B cell (primary cell): ENCODE measurements at places on chromosomes 4 and X. TPM values are rescaled to one million over a fixed set of nuclear protein-coding genes. Genes with fewer than 3 reads are reported as not detected.

DNA sequence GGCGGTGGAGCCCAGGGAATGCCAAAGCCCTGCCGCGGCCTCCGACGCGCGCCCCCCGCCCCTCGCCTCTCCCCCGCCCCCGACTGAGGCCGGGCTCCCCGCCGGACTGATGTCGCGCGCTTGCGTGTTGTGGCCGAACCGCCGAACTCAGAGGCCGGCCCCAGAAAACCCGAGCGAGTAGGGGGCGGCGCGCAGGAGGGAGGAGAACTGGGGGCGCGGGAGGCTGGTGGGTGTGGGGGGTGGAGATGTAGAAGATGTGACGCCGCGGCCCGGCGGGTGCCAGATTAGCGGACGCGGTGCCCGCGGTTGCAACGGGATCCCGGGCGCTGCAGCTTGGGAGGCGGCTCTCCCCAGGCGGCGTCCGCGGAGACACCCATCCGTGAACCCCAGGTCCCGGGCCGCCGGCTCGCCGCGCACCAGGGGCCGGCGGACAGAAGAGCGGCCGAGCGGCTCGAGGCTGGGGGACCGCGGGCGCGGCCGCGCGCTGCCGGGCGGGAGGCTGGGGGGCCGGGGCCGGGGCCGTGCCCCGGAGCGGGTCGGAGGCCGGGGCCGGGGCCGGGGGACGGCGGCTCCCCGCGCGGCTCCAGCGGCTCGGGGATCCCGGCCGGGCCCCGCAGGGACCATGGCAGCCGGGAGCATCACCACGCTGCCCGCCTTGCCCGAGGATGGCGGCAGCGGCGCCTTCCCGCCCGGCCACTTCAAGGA is at the start of gene FGF2:
Gene FGF2, plus strand, starts transcription at position 279 of the 705 bp plus-strand sequence. Its CDS starts 344 bp downstream, at position 623.
- H3K27me3 ChIP-seq, result peaks cover 54% of the 10 kb centered on the region
- no peak within 1 kb of the TSS for H3K27ac ChIP-seq
- no peaks in the 10 kb centered on the region for H3K36me3 ChIP-seq
- DNase-seq, result peak; percentile 38
- H3K4me1 ChIP-seq, result peaks cover 18% of the 10 kb centered on the region

GRCh38 chr4:109359040-109359646 is 56.7 kb upstream of the COL25A1 start:
- H3K27me3 ChIP-seq, result peaks cover 4% of the 10 kb centered on the region
- H3K36me3 ChIP-seq, result no peaks in the 10 kb centered on the region
- H3K4me1 ChIP-seq, result no peaks in the 10 kb centered on the region
- no peak for DNase-seq
- H3K4me3 ChIP-seq, result no peak overlapping the region

ELK1 gene
- polyA plus RNA-seq, result 14.2 and 18.4 TPM in 2 replicates

- H3K27ac ChIP-seq, result no peak overlapping the region
- no peak for DNase-seq
- H3K4me3 ChIP-seq, result no peak overlapping the region
- H3K36me3 ChIP-seq, result no peaks in the 10 kb centered on the region
Observed at GRCh38 chr4:87688316-87688715, 38.2 kb downstream of the DMP1 start.

HELT gene
- polyA plus RNA-seq, result not detected in 2 replicates

SPINK2 gene
- polyA plus RNA-seq, result 1.7 and 4.9 TPM in 2 replicates

GRCh38 chrX:7168371-7168770 is 20.4 kb upstream of the PUDP start:
- H3K4me3 ChIP-seq, result no peak overlapping the region
- H3K27ac ChIP-seq, result no peak overlapping the region
- no peaks in the 10 kb centered on the region for H3K27me3 ChIP-seq
- H3K36me3 ChIP-seq, result no peaks in the 10 kb centered on the region
- DNase-seq, result no peak
- H3K4me1 ChIP-seq, result no peaks in the 10 kb centered on the region

C4orf51 gene
- not detected in 2 replicates for polyA plus RNA-seq

DNA sequence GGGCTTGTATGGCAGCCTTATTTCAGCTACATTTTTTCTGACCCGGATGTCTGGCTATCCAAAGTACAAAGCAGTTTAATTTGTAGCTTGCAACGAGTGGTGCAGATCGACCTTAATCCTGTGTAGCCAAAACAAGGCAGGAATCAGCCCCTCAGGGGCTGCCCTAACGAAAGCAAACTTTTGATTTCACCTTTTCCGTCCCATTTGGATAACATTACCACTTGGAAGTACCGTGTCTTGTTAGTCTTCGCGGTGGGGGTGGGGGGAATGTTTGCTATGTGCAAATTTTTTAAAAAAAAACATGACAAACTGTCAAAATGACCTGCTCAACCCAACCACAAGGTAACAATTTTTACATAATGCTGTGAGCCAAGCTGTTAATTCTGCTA is 766 bp upstream of the DNAJB14 start:
- DNase-seq, result no peak
- H3K4me1 ChIP-seq, result peaks cover 43% of the 10 kb centered on the region
- peak overlapping the region; percentile 72 for H3K4me3 ChIP-seq
- H3K27me3 ChIP-seq, result no peaks in the 10 kb centered on the region
- H3K27ac ChIP-seq, result peak overlapping the region; percentile 93

- H3K4me3 ChIP-seq, result no peak overlapping the region
- H3K27me3 ChIP-seq, result no peaks in the 10 kb centered on the region
- H3K4me1 ChIP-seq, result no peaks in the 10 kb centered on the region
- no peak overlapping the region for H3K27ac ChIP-seq
- no peak for DNase-seq
Observed at GRCh38 chrX:141742666-141743065, 44.1 kb upstream of the SPANXD start.

GAB1 gene
- 4.7 and 6.2 TPM in 2 replicates for polyA plus RNA-seq

- no peak for DNase-seq
- H3K4me3 ChIP-seq, result no peak overlapping the region
- no peak overlapping the region for H3K27ac ChIP-seq
- H3K4me1 ChIP-seq, result no peaks in the 10 kb centered on the region
- H3K36me3 ChIP-seq, result peaks cover 2% of the 10 kb centered on the region
Observed at GRCh38 chr4:3233391-3234071, 15.4 kb upstream of the MSANTD1 start.

DNA sequence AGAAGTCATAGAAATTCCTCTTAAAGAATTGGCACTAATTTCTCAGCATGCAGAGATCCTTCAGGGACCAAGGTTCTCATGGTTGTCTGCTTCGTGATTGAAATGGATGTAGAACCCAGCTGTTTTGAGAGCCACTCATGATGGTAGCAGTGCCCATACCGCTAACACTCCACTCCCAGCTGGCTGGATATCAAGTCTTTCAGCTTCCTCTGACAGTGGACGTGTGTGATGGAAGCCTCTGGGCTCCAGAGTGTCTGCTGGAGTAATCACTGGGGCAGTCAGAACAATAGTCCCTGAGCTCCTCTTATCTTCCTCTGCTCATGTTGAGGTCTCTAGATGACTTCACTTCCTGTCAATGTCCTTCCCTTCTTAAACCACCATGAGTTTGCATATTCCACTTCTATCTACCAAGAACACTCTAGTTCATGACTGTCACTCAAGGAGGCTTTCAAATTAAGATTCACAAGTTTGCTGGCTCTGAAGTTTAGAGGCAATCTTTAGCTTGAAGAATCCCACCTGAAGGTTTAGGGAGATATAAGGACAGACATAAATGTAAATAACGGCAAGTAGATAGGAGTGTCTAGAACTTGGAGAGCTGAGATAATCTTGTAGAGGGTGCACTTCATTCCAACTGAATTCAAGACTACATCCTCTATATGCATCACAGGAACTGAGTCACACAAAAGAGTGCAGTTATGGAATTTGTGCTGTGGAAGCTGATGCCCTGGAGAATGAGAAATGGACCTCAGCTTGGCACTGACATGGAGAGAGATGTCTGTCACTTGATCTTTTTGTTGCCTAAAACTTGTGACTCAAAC is 64.5 kb upstream of the WDR1 start:
- H3K4me3 ChIP-seq, result no peak overlapping the region
- H3K27me3 ChIP-seq, result no peaks in the 10 kb centered on the region
- DNase-seq, result no peak
- H3K4me1 ChIP-seq, result peaks cover 6% of the 10 kb centered on the region
- no peaks in the 10 kb centered on the region for H3K36me3 ChIP-seq
- H3K27ac ChIP-seq, result no peak overlapping the region

PPP2R2C gene
- polyA plus RNA-seq, result not detected in 2 replicates

- H3K27me3 ChIP-seq, result no peaks in the 10 kb centered on the region
- H3K4me3 ChIP-seq, result no peak overlapping the region
- DNase-seq, result no peak
- peaks cover 23% of the 10 kb centered on the region for H3K4me1 ChIP-seq
Observed at GRCh38 chr4:85790582-85790981, 315.6 kb downstream of the ARHGAP24 start.

DNA sequence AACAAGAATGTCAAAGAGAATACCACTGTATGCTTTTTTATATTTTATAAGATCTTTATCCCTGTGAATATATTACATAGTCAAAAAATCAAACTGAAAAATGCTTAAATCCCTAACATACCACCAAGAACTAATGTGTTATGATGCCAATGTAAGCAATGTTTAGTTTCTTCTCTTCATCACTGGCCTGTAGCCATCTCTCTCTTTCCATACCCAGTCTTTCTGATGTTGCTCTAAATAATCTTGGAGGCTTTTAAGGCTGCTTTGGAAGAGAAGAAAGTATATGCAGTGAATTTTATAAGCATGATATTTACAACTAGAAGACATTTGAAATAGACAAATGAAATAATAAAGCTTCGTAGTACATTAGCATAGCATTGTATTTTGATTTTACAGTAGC is 82.9 kb downstream of the NFKB1 start:
- peaks cover 2% of the 10 kb centered on the region for H3K4me1 ChIP-seq
- no peaks in the 10 kb centered on the region for H3K27me3 ChIP-seq

- DNase-seq, result no peak
- H3K4me3 ChIP-seq, result no peak overlapping the region
- H3K36me3 ChIP-seq, result no peaks in the 10 kb centered on the region
- H3K4me1 ChIP-seq, result no peaks in the 10 kb centered on the region
- H3K27me3 ChIP-seq, result no peaks in the 10 kb centered on the region
Observed at GRCh38 chr4:113064244-113064643, 14.8 kb downstream of the ANK2 start.

- H3K36me3 ChIP-seq, result peaks cover 63% of the 10 kb centered on the region
- peaks cover 4% of the 10 kb centered on the region for H3K4me1 ChIP-seq
- no peak overlapping the region for H3K4me3 ChIP-seq
- H3K27me3 ChIP-seq, result no peaks in the 10 kb centered on the region
- no peak overlapping the region for H3K27ac ChIP-seq
Observed at GRCh38 chrX:11770320-11770719, 12.3 kb downstream of the MSL3 start.

SPANXD gene
- polyA plus RNA-seq, result not detected in 2 replicates

DNA sequence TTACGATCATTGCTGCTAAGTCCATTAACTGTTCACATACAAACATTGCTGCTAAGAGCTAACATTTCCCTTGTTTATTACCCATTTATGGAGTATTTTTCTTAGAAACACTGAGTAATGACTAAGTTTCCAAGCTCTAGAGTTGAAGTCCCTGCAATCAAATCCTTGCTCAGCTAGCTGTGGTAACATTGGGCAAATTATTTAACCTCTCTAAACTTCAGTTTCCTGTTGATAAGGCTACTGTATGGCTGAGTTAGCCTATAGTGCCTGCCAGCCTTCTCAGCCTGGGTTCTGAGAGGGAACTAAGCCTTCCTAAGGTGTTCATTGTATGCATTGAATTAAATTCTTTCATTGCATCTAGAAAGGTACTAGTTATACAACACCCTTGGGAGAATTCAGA is 15.2 kb upstream of the SCOC start:
- H3K36me3 ChIP-seq, result no peaks in the 10 kb centered on the region
- no peak overlapping the region for H3K27ac ChIP-seq
- DNase-seq, result no peak
- no peak overlapping the region for H3K4me3 ChIP-seq

- DNase-seq, result no peak
- no peak overlapping the region for H3K4me3 ChIP-seq
- no peak overlapping the region for H3K27ac ChIP-seq
- H3K27me3 ChIP-seq, result no peaks in the 10 kb centered on the region
- H3K36me3 ChIP-seq, result no peaks in the 10 kb centered on the region
Observed at GRCh38 chr4:106614441-106614840, 245.9 kb upstream of the GIMD1 start.

- peak overlapping the region; percentile 53 for H3K4me3 ChIP-seq
- no peaks in the 10 kb centered on the region for H3K36me3 ChIP-seq
- DNase-seq, result no peak
- no peaks in the 10 kb centered on the region for H3K27me3 ChIP-seq
Observed at GRCh38 chr4:118849867-118850487, 14.1 kb upstream of the SEC24D start.

SGMS2 gene
- polyA plus RNA-seq, result 0.04 and 0.12 TPM in 2 replicates

CRMP1 gene
- polyA plus RNA-seq, result 0.13 and 0.30 TPM in 2 replicates

DNA sequence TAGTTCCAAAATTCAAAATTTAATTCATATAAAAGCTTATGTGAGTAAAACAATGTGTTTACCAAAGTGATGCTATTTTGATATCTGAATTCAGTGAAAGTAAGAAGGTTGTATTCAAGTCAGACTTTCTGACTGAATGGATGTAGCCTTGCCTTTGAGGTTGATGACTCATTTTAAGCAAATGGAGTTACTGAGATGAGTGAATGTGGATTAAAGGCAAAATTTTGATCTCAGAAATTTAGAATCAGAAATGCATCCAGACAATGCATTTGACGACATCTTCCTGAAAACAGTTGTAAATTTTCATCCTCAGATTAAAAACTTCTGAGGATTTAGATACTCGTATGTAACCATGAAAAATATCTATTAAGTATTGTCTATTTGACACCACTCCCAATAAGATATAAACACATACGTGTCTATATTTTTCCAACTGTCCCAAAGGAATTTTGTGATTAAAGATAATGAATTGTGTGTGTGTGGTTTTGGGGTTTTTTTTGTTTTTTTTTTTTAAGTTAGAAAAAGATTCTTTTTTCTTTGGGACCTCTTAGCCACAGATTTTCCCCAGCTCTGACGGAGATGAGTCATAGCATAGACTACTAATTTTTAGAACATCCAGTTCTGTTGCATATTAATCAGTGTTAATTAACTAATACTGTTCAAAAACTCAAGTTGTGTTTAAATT is 34.4 kb downstream of the NFKB1 start:
- no peaks in the 10 kb centered on the region for H3K4me1 ChIP-seq
- H3K27me3 ChIP-seq, result no peaks in the 10 kb centered on the region
- no peak overlapping the region for H3K27ac ChIP-seq
- DNase-seq, result no peak
- peaks cover 5% of the 10 kb centered on the region for H3K36me3 ChIP-seq

DNA sequence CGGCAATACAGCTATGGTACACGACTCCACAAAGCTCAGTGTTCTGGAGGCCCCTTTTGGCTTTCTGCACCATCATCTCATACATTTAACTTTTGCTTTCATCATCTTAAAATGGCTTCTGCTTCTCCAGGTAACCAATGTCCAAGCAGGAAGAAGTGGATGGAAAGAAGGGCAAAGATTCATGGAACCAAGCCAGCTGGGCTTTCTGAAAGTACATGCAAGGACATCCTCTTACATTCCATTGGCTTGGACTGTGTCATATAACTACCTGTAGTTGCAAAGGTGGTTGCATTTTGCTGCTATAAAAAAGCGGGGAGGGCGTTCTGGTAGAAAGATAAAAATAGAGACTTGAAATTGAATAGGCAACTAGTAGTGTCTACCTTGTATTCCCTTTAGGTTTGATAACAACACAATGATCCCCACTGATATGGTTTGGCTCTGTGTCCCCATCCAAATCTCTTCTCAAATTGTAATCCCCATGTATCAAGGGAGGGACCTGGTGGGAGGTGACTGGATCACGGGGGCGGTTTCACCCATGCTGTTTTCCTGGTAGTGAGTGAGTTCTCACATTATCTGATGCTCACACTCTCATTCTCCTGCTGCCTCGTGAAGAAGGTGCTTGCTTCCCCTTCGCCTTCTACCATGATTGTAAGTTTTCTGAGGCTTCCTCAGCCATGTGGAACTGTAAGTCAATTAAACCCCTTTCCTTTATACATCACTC is 6.7 kb upstream of the FHIP1A start:
- no peak overlapping the region for H3K27ac ChIP-seq
- no peak overlapping the region for H3K4me3 ChIP-seq
- no peaks in the 10 kb centered on the region for H3K27me3 ChIP-seq
- H3K4me1 ChIP-seq, result peaks cover 2% of the 10 kb centered on the region

GRCh38 chr4:128379860-128380259 is 92.2 kb upstream of the PGRMC2 start:
- H3K36me3 ChIP-seq, result no peaks in the 10 kb centered on the region
- no peak overlapping the region for H3K4me3 ChIP-seq
- H3K27ac ChIP-seq, result no peak overlapping the region
- H3K4me1 ChIP-seq, result no peaks in the 10 kb centered on the region
